ACHN (cell line): ENCODE measurements at places on chromosomes 16 and 17.

- DNase-seq: peak; percentile 22
Measured at GRCh38 chr17:76266244-76266938, 1.2 kb downstream of the UBALD2 start.

DNA sequence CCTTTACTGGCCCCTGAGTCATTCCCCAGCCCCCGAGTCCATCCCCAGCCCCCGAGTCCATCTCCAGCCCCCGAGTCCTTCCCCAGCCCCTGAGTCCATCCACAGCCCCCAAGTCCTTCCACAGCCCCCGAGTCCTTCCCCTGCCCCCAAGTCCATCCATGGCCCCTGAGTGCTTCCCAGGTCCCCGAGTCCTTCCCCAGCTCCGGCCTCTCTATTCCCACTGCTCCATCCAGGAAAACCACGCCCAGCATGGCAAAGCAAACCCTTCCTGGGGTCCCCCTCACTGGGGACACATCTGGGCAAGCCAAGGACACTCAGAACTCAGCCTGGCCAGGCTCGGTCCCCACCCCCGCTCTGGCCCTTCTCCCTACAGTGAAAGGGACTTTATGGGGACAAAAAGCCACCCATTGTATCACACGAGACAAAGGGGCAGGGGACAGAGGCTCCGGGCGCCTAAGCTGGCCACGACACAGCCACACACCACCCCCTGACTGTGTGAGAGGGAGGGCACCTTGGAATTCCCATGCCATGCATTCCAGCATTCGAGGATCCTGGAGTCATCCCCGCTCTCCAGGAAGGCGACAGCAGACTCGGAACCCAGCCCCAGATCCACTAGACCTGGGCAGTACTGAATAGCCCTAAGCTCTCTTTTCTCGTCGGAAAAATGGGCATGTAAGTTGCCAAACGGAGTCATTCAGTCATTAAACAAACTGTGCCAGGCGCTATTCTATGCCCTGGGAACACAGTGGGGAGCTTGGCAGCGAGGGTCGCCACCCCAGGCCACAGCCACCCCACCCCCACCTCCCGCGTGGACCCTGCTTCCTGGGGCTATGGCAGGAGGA is 14.0 kb downstream of the PLLP start:
- DNase-seq: no peak

DNA sequence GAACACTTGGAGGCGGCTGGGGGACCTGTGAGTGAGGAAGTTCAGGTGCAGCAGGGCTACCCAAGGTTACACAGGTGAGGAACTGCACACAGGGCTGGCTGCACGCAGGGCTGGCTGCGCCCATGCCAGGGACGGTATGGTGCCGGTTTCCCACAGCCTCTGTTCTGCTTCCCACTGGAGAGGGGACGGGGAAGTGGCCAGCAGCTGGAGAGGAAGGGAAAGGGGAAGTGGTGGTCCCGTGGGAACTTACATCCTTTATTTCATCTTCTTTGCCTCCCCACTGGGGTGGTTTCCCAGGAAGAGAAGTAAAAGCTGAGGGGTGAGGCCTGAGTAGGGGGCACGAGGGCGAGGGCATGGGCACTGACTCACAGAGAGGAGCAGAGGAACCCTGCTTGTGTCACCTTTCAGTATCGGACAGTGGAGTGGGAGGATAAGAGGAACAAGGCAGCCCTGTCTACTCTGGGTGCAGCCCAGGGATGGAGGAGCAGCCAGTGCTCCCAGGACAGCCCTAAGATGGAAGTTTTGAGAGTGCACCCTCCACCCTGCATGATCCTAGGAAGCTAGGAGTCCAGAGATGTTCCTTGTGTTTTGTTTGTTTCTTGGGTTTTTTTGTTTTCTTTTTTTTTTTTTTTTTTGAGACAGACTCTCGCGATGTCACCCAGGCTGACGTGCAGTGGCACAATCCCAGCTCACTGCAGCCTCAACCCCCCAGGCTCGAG is 25.5 kb upstream of the CDH1 start:
- DNase-seq: no peak

DNA sequence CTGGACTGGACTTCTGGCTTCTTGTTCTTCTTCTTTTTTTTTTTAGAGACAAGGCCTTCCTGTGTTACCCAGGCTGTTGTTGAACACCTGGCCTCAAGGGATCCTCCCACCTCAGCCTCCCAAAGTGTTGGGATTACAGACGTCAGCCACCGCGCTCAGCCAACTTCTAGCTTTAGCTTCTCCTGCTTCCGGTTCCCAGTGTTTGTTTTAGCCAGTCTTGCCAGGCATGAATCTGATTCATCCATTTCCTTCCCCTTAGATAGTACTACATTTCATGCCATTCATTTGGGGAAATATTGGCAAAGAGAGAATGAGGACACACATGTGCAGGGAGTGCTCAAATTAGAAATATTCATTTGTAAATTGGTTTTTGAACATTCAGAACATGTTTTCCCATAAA is 12.1 kb upstream of the NDUFAB1 start:
- DNase-seq: peak; percentile 67

DNA sequence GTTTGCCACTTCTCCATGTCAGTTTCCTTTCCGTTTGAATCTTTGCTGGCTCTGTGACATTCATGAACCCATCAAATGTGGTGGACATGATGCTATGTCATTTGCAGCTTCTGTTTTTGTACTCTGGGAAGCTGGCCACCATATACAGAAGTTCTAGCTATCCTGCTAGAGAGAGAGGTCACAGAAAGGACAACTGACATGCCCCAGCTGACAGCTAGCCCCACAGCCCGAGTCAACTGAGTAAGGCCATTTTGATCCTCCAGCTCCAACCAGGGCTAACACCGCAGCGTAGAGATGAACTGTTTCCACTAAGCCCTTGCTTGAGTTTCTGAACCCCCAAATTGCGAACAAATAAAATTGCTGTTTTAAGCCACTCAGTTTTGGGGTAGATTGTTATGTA is 33.8 kb downstream of the CCDC42 start:
- DNase-seq: no peak

- DNase-seq: no peak
Measured at GRCh38 chr16:23269248-23269953, 32.7 kb upstream of the SCNN1B start.

- peak; percentile 41 for DNase-seq
Measured at GRCh38 chr17:28744972-28745785, 1.4 kb downstream of the TRAF4 start.

- no peak for DNase-seq
Measured at GRCh38 chr17:1074886-1075605, 78.1 kb downstream of the TIMM22 start.

- no peak for DNase-seq
Measured at GRCh38 chr17:31400481-31400950, 9.0 kb downstream of the RAB11FIP4 start.

DNA sequence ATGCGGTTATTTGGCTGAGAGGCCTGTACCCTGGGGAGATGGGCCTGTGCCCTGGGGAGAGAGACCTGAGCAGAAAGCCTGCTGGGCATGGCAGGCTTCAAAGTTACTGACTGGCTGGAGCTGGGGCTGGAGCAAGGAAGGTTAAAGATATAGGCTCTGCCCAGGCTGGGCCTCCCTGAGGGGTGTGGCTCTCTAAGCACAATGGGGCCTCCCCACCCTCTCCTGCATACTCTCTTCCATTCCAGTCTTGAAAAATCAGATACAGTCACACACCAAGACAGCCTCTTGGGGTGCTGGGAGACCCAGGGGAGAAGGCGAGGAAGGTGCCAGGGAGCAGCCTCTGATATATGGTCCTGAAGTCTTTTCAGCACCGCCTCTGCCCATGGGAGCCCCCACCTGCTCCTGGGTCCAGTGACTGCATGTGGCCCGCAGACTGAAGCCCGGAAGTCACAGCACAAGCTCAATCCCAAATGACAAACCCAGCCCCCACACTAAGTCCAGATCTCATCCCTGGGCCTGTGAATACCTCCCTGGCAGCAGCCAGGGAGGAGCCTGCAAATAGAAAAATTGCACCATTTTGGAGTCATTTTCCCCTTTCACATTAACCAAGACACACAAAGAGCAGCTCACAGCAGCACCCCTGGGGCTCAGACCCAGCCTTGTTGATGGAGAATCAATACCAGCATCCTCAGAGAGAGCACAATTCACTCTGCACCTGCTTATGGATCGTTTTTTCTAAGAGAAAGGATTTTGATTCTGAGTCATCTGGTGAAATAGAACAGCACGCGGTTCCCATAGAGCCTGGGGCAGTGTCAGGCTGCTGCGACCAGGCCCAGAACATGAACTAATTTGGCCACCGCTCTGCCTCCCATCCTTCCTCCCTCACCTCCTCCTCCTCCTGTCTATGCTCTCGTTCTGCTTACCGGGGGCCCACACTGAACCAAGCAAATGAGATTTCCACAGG is 25.6 kb upstream of the CACNG1 start:
- no peak for DNase-seq

DNA sequence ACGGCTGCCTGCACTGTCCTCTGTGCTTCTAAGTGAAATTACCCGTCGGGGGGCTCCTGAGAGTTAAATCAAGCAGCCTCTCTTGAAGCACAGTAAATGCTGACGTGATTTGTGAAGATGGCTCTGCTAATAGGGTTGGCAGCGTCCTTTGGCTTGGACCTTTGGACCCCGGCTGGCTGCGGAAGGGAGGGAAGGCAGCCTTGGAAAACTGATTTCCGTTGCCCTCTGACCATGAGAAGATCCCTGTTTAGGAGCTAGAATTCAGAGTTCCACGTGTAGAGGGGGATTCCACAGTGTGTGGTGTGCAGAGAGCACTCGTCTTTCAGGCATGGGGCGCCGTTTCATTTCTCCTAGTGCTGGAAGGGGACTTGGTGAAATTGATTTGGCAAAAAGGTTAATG is 640.8 kb downstream of the WWOX start:
- DNase-seq: no peak

GRCh38 chr16:67702130-67702529 is 17.0 kb downstream of the GFOD2 start:
- DNase-seq: no peak

- DNase-seq: no peak
Measured at GRCh38 chr16:48157794-48158193, 2.0 kb upstream of the ABCC12 start.

DNA sequence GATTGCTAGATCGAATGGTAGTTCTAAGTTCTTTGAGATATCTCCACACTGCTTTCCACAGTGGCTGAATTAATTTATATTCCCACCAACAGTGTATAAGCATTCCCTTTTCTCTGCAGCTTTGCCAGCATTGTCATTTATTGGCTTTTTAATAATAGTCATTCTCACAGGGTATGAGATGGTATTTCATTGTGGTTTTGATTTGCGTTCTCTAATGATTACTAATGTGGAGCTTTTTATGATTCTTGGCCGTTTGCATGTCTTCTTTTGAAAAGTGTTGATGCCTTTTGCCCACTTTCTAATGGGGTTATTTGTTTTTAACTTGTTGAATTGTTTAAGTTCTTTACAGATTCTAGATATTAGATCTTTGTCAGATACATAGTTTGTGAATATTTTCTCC is 36.5 kb upstream of the BCAS3 start:
- no peak for DNase-seq

GRCh38 chr17:50213026-50214022 is 11.9 kb upstream of the COL1A1 start:
- peak; percentile 53 for DNase-seq

- DNase-seq: no peak
Measured at GRCh38 chr17:72878975-72879660, 213.4 kb downstream of the SLC39A11 start.

DNA sequence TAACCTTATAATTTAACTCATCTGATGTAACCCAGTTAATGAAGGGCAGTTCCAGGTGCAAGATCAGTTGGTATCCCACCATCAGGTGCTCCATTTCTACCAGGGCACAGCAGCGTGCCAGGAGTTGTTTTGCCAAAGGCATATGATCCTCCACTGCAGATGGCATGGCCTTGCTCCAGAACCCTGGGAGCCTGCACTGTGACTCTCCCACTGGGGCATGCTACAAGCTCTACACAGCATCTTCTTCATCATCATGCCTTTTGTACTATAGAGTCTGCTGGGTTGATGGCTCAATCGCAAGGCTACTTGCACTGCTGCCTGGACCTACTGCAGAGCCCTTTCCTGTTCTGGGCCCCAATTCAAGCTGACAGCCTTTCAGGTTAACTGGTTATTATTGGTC is 11.3 kb upstream of the MAPT start:
- DNase-seq: no peak

- DNase-seq: peak; percentile 88
Measured at GRCh38 chr17:75589012-75589918, 1.7 kb downstream of the MYO15B start.

GRCh38 chr16:85455534-85455933 is 157.6 kb upstream of the GSE1 start:
- no peak for DNase-seq

GRCh38 chr17:21511363-21512195 is 135.4 kb downstream of the KCNJ12 start:
- peak; percentile 75 for DNase-seq

DNA sequence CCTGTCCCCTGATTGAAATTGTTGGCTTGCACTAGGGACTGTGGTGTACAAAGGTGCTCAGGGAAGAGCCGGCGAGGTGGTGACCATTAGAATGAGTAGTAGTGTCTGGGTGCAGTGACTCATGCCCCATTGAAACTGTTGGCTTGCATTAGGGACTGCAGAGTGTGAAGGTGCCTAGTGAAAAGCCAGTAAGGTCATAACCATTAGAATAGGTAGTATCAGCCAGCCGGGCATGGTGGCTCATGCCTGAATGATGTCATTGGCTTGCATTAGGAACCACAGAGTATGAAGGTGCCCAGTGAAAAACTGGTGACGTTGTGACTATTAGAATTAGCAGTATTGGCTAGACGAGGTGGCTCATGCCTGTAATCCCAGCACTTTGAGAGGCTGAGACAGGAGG is 78.9 kb downstream of the ABCC6 start:
- DNase-seq: peak; percentile 69

DNA sequence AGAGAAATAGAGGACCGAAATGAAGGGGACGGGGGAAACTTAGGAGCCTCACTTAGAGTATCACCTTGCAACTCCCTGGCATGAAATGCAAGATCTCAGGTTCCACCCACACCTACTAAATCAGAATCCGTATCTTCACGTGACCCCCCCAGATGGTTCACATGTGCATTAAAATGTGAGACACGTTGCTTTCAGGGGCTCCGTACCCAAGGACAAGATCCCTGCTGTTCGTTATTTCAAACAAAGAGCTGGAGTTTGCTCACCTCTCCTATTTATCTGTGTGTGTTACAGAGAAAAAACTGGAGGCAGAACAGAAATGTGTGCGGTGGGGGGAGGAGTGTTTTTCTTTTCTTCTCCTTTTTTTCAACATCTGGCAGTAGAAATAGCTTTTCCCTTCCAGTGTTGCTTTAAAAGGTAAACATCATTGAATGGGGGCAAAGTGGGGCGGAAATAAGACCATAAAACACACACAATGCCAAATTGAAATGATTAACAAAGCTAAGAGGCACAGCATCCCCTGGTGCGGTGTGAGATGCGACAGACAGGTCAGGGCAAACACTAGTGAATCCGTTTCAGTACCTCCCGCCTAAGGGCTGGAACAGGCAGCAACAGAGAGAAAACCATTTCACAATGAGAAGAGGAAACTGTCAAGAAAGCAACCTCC is 145.4 kb downstream of the SOX9 start:
- no peak for DNase-seq

GRCh38 chr16:76474048-76474447 is 196.8 kb downstream of the CNTNAP4 start:
- DNase-seq: no peak

GRCh38 chr17:59830007-59830630 is 62.6 kb downstream of the TUBD1 start:
- DNase-seq: peak; percentile 79
